ENCODE measurements at places on chromosomes 6 and 20.

- no peak for DNase-seq
Measured at GRCh38 chr6:143842461-143842901, 657 bp upstream of the LTV1 start.

DNA sequence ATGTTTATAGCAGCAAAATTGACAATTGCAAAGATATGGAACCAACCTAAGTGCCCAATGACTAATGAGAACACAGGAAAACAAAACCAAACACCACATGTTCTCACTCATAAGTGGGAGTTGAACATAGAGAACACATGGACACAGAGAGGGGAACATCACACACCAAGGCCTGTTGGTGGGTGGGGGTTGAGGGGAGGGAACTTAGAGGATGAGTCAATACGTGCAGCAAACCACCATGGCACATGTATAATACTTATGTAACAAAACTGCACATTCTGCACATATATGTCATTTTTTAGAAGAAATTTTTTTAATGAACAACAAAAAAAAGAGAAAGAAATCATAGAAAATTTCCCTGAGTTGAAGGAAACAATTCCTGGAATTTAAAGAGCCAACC is 3.9 kb downstream of the EPM2A start:
- peak; percentile 56 for DNase-seq

- DNase-seq = no peak
Measured at GRCh38 chr6:106959985-106960384, 14.5 kb downstream of the CD24 start.

GRCh38 chr6:41232667-41233066 is 4.5 kb downstream of the TREML4 start:
- DNase-seq = no peak

DNA sequence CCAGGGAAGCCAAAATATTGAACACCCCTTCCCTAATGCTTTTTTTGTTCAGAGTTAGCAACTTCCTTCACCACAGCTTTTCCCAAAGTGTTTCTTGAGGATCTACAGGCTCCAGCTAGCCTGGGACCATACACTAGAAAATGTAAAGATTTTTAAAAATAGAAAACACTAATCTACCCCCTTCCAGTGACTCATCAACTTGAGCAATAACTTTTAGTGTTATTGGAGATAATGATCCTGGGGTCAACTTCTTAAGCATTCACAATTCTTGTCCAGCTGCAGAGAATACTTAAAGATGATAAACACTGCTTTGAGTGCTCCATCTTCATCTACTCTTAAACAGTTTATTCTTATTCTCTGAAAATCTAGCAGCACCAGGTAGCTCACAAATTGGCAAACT is 131.6 kb downstream of the COL9A1 start:
- DNase-seq = peak; percentile 56

GRCh38 chr6:75931011-75931680 is 141.3 kb downstream of the IMPG1 start:
- DNase-seq = peak; percentile 44

- no peak for DNase-seq
Measured at GRCh38 chr6:69775585-69775849, 21.3 kb downstream of the LMBRD1 start.

- no peak for DNase-seq
Measured at GRCh38 chr20:51227744-51228143, 204.8 kb upstream of the KCNG1 start.

- peak; percentile 87 for DNase-seq
Measured at GRCh38 chr20:33130568-33131061, 37.3 kb upstream of the BPIFA2 start.

DNA sequence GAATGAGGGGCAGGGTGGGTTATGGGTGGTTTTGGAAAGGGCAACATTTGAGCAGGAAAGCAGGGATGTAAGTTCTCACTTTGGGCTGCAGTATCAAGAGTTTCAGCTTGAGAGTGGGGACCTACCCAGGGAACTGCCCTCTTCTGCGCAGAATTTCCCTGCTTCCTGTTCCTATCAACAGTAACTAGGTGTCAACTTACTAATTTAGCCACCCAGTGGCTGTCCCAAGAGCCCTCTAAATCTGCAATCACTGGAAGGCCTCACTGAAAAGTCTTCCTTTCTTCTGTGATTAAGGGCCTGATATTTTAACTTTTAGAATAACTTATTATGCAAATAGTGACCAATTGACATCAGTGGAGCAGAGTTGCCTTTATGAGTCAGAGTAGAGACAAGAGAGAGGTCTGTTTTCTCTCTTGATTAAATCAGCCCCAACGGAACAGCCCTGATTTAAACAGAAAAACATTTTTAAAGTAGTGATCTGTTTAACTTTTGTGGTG is 118.2 kb upstream of the RIPOR2 start:
- DNase-seq = peak; percentile 87

DNA sequence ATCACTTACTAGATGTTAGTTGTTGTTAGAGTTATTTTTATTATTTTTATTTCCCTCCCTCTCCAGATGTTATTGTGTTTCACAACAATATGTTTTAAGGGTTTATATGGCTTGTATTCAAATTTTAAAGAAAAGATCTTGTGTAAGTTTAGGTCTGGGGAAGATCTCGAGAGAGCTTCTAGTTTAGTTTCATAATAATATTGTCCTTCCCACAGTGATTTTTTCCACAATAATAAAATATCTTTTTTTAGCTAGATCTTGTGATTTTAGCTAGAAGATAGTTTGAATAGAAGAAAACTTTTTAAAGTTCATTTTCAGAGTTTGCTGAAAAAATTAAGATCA is 55.0 kb downstream of the ADGRG6 start:
- no peak for DNase-seq

GRCh38 chr6:166366921-166367320 is 15.8 kb downstream of the MPC1 start:
- DNase-seq = no peak

GRCh38 chr6:43489277-43490072 is 12.1 kb downstream of the TJAP1 start:
- no peak for DNase-seq

- peak; percentile 93 for DNase-seq
Measured at GRCh38 chr6:88725111-88725975, 238.1 kb downstream of the RNGTT start.

DNA sequence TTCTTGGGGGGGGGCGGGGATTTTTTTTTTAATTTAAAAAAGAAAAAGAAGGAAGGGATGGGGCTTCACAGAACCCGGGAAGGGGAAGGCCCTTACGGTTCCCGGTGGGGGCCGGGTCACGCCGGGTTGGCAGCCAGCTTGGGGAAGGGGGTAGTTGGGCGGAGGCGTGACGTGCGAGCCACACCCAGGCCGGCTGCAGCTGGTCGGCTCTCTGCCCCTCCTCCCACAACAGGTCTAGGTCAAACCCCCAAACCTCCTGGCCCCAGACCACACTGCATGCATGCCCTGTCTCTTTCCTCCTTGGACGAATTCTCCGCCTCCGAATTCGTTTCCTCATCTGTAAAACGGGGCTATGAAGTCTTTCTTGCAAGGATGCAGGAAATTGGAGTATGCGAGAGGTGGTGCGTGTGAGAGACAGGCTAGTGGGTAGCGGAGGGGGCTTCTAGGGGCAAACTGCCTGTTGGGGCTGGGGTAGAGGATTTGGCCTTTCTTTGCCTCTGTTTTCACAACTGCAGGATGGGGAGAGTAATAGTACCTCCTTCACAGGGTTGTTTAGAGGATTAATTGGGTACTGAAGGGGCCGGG is 828 bp downstream of the HCK start:
- DNase-seq = no peak

- no peak for DNase-seq
Measured at GRCh38 chr20:54681869-54682268, 206.5 kb downstream of the DOK5 start.

DNA sequence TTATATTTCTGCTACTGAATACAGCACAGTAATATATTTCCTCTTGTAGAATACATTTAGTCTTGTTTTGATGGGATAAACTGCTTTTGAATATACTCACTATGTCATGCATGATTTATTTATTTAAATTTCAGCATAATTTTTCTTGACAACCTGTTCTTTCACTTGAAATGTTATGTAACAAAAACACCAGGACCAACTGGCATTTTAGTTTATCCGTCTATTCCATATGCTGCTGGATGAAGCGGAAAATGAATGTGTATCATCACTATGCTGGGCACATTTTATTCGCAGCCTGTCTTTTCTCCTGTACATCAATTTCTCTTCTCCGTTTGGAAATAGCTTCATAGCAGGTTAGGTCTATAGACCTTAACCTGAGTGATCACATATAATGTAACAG is 206.8 kb upstream of the PLCB4 start:
- DNase-seq = no peak

- no peak for DNase-seq
Measured at GRCh38 chr6:135328136-135328535, 147.0 kb downstream of the MYB start.

DNA sequence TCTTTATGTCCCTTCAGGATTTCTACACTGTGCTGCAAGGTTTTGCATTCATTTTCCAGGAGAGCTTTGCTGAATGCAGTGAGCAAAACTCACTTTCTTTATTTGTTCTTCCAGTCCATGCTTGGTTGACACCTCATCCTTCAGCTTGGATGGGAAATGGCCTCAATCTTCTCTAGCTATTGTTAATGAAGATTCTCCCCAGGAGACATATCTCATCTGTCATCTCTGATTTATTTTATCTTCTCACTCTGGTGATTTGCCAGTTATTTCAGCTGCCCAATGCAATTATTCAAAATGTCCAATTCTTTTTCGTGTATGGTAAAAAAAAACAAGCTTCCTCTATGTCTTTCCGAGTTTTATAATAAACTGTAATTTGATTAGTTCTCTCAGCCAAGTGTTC is 77.9 kb upstream of the PAK5 start:
- DNase-seq = no peak

GRCh38 chr6:30006170-30007131 is 54.6 kb upstream of the POLR1H start:
- no peak for DNase-seq

Measured in fibroblast of skin of right biceps (primary cell).